ENCODE measurements at places on chromosomes 1 and 21.

GRCh38 chr1:17662296-17662695, 92.8 kb upstream of the ACTL8 start:
- DNase-seq, result no peak

DNA sequence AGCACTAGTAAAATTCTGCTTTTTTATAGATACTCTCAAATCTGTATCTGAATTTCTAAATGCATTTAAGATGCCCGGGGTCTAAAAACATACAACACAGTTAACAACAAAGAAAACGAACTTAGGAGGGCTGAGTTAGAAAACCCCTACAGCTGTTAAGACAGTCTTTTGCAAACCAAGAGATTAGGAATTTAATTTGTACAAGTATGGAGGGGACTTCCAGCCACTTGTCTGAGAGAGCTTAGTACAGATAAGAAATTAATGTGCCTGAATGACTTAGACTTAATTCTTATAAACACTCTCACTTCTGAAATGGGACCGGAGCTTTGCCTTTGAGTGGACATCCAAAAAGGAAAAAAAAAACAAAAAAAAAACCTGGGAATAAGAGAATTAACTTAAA, 61.6 kb downstream of the SMYD3 start:
- DNase-seq, result no peak

GRCh38 chr1:185695299-185695698, 38.9 kb upstream of the HMCN1 start:
- DNase-seq, result no peak

GRCh38 chr1:203090421-203091198, 4.8 kb upstream of the MYOG start:
- no peak for DNase-seq

DNA sequence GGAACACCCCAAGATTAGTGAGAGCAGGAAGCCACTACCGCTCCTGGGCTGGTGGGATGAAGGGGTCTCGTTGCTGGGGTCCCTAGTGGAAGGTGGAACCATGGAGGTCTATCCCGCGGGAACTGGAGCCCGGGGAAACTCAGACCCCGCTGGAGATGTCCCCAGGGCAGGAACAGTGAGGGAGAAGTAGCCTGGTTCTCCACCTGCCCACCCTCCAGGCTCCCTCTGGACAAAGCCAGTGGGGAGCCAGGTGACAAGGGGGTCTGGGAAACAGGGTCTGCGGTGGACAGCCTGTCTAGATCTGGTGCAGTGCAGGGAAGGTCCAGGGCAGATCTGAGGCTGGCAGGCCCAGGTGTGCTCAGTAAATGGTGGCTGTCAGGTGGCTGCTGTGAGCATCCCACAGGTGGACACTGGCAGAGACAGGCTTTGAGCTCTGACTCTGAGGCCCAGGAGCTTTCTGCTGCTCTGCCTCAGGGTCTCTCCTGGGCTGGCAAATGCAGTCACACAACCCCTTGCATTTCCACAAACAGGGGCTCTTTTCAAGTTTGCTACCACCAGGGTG, 88.0 kb upstream of the TLR5 start:
- DNase-seq, result no peak

Data from stimulated activated CD4-positive, alpha-beta T cell treated with anti-CD3 and anti-CD28 coated beads, Interleukin-2, amount 100 ng/mL, for 48 hours (primary cell).